ENCODE measurements at places on chromosomes 7 and 10. TPM values are rescaled to one million over a fixed set of nuclear protein-coding genes. Genes with fewer than 3 reads are reported as not detected.

Gene OR2A5
- total RNA-seq = not detected

Gene OPN1SW
- not detected for total RNA-seq

Gene CLDN3
- not detected for total RNA-seq

Gene SFTPA1
- total RNA-seq = not detected

Gene MKI67
- 8.5 TPM for total RNA-seq

Gene WNT8B
- total RNA-seq = 0.31 TPM

Gene CEP55
- total RNA-seq = 4.1 TPM

Gene LRRTM3
- 19.1 TPM for total RNA-seq

Gene ATP5F1C
- total RNA-seq = 258 TPM

Gene HOXA9
- not detected for total RNA-seq

Gene MMP21
- 0.31 TPM for total RNA-seq

Gene OR2A12
- not detected for total RNA-seq

Gene MRPS24
- total RNA-seq = 18.8 TPM

Gene SLC29A4
- 24.4 TPM for total RNA-seq

Gene PPP1R3C
- total RNA-seq = 24.7 TPM

Gene SPAM1
- not detected for total RNA-seq

Gene EVX1
- total RNA-seq = not detected

Gene CTTNBP2
- total RNA-seq = 145 TPM

Gene UTF1
- total RNA-seq = not detected

Gene BBS9
- 102 TPM for total RNA-seq

Gene ZCCHC24
- total RNA-seq = 5.9 TPM

Gene EFCAB10
- total RNA-seq = 2.2 TPM

Gene SUN3
- total RNA-seq = not detected

Gene CTBP2
- total RNA-seq = 79.8 TPM

Gene PRKRIP1
- 24.4 TPM for total RNA-seq

Gene ANKRD30A
- not detected for total RNA-seq

Gene EPO
- total RNA-seq = not detected

Gene GHRHR
- not detected for total RNA-seq

Gene PLEKHS1
- not detected for total RNA-seq

Gene MUC12
- not detected for total RNA-seq

Gene FFAR4
- total RNA-seq = not detected

Gene SPACDR
- not detected for total RNA-seq

Gene JAKMIP3
- 7.8 TPM for total RNA-seq

Gene PDE6C
- total RNA-seq = not detected

Gene TEX36
- total RNA-seq = not detected

All from parietal lobe (tissue), 2 donors.